CD8-positive, alpha-beta memory T cell (primary cell): ENCODE measurements at places on chromosomes 7 and 10.

DNA sequence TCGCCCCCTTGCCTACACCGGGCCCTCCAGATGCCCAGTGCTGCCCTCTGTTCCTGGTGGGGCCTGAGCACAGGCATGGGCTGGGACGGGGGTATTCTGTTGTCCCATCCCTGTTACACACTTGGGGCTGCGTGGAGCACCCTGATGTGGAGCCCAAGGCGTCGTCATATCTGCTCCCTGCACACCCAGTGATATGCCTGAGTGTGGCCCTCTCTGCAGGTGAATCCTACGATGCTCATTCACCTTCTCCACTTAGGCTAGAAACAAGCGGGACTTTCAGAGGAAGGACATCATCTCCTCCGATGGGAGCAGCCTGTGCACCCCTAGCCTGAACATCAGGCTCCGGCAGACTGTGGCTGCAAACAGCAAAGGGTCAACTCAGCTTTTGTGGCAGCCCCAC lies 91.0 kb upstream of the NPTX2 start:
- DNase-seq = no peak
- H3K4me1 ChIP-seq = no peaks in the 10 kb centered on the region
- H3K36me3 ChIP-seq = no peaks in the 10 kb centered on the region
- no peak overlapping the region for H3K4me3 ChIP-seq
- H3K27ac ChIP-seq = no peak overlapping the region

- H3K27me3 ChIP-seq = no peaks in the 10 kb centered on the region
- no peak overlapping the region for H3K4me3 ChIP-seq
- no peak overlapping the region for H3K27ac ChIP-seq
- no peaks in the 10 kb centered on the region for H3K36me3 ChIP-seq
These were observed 341.6 kb downstream of the RNLS start for GRCh38 chr10:88241501-88241900.

DNA sequence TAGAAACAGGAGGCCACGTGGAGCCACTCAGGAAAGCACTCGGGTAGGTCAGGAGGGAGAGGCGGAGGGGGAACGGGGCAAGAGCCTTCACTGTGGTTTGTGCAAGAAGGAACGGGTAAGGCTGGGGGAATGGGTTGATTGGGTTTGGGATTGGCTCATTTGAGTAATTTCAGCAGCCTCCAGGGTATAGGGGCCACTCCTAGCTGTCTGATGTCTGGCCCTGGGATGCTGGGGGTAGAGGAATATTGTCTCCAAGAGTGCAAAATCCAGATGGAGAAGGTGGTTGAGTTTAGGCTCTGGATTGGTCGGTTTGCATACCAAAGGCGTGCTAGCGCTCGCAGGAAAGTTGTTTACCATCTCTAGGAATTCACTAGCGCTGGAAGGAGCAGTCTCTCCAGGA lies 47.2 kb downstream of the MYL10 start:
- H3K27ac ChIP-seq = no peak overlapping the region
- H3K27me3 ChIP-seq = no peaks in the 10 kb centered on the region
- no peak overlapping the region for H3K4me3 ChIP-seq

- H3K4me1 ChIP-seq = no peaks in the 10 kb centered on the region
- H3K27ac ChIP-seq = no peak overlapping the region
- H3K36me3 ChIP-seq = no peaks in the 10 kb centered on the region
- no peak for DNase-seq
- H3K4me3 ChIP-seq = no peak overlapping the region
These were observed 528.9 kb downstream of the PARD3 start for GRCh38 chr10:34286136-34286739.

GRCh38 chr7:155791836-155792235 lies 20.4 kb downstream of the SHH start:
- H3K4me3 ChIP-seq = no peak overlapping the region
- no peak for DNase-seq
- no peaks in the 10 kb centered on the region for H3K4me1 ChIP-seq

- H3K27ac ChIP-seq = no peak overlapping the region
- H3K4me3 ChIP-seq = no peak overlapping the region
- no peak for DNase-seq
- H3K4me1 ChIP-seq = no peaks in the 10 kb centered on the region
- H3K36me3 ChIP-seq = no peaks in the 10 kb centered on the region
These were observed 12.8 kb downstream of the LRRN3 start for GRCh38 chr7:111103678-111104274.

- H3K4me3 ChIP-seq = no peak overlapping the region
- no peaks in the 10 kb centered on the region for H3K4me1 ChIP-seq
- no peaks in the 10 kb centered on the region for H3K27me3 ChIP-seq
- no peak for DNase-seq
- no peak overlapping the region for H3K27ac ChIP-seq
These were observed 4.1 kb downstream of the OR2F1 start for GRCh38 chr7:143958781-143959180.

- H3K36me3 ChIP-seq = peaks cover 19% of the 10 kb centered on the region
- H3K27me3 ChIP-seq = no peaks in the 10 kb centered on the region
- H3K4me3 ChIP-seq = peak overlapping the region; percentile 87
- no peak overlapping the region for H3K27ac ChIP-seq
- DNase-seq = no peak
- peaks cover 28% of the 10 kb centered on the region for H3K4me1 ChIP-seq
These were observed 1.3 kb downstream of the IFIT2 start for GRCh38 chr10:89303161-89303560.

DNA sequence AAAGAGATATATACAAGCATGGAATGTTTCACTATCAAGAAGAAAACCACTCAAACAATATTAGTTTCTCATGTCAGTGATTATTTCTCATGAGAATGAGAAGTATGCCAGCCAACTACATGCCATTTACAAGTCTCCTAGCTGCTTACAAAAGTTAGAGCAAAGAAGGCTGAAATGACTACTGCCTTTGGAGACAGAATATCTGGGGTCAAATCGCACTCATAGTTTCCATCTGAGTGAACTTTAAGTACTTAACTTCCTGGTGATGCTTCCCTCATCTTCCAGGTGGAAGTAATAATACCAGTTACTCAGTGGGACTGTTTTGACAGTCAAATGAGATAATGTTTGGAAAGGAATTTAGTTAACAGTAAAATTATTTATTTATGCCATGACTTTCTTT lies 42.0 kb upstream of the RHOBTB1 start:
- no peak overlapping the region for H3K4me3 ChIP-seq
- H3K4me1 ChIP-seq = no peaks in the 10 kb centered on the region
- H3K27me3 ChIP-seq = no peaks in the 10 kb centered on the region
- H3K27ac ChIP-seq = no peak overlapping the region

GRCh38 chr10:118835682-118836326 lies 81.0 kb upstream of the CACUL1 start:
- no peak for DNase-seq
- H3K27ac ChIP-seq = no peak overlapping the region
- no peak overlapping the region for H3K4me3 ChIP-seq
- peaks cover 7% of the 10 kb centered on the region for H3K4me1 ChIP-seq
- no peaks in the 10 kb centered on the region for H3K27me3 ChIP-seq

GRCh38 chr10:28327491-28327880 lies 24.6 kb upstream of the MPP7 start:
- no peak overlapping the region for H3K27ac ChIP-seq
- H3K4me1 ChIP-seq = peaks cover 56% of the 10 kb centered on the region
- H3K36me3 ChIP-seq = no peaks in the 10 kb centered on the region
- DNase-seq = no peak

DNA sequence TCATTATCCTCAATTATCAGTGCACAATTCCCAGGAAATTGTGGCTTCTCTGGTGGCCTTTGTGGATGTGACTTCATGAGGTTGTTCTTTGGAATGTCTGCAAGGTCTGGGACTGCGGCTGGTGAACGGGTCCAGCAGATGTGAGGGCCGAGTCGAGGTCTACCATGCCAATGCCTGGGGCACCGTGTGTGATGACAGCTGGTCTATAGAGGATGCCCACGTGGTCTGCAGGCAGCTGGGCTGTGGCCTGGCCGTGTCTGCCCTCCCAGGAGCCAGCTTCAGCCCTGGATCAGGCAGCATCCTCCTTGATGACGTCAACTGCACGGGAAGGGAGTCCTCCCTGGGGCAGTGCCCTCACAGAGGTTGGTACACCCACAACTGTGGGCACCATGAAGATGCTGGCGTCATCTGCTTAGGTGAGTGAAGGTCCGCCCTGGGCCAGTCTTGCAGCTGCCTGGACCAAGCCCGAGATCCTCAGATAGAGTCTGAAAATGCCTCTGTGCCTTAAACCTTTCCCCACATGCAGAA lies 46.9 kb downstream of the CUZD1 start:
- H3K36me3 ChIP-seq = no peaks in the 10 kb centered on the region
- H3K4me3 ChIP-seq = no peak overlapping the region
- H3K4me1 ChIP-seq = no peaks in the 10 kb centered on the region
- H3K27ac ChIP-seq = no peak overlapping the region
- H3K27me3 ChIP-seq = no peaks in the 10 kb centered on the region
